Esophagus squamous epithelium (tissue), 5 donors: ENCODE measurements at places on chromosomes 6 and 20. TPM values are rescaled to one million over a fixed set of nuclear protein-coding genes. Genes with fewer than 3 reads are reported as not detected.

DNA sequence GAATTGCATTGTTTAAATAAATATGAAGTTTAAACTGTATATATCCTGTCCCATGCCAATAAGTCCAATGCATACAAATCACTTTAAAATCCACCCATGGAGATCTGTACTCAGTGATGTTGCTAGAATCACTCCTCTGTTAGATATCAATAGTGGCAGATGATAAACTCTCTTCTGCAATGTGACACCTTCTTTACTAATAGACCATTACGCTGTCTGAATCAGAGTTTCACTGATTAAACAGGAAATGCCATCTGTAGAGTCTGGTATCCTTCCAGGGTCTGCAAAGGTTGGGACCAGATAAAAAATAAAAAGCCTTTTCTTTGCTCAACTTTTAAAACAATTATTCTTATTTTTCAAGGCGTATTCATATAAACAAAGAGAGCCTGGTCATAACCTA is 134.5 kb downstream of the EDN3 start:
- H3K27me3 ChIP-seq, result peaks cover 24% of the 10 kb centered on the region
- H3K4me3 ChIP-seq, result no peak overlapping the region
- H3K36me3 ChIP-seq, result no peaks in the 10 kb centered on the region
- H3K27ac ChIP-seq, result no peak overlapping the region
- DNase-seq, result no peak

GRCh38 chr6:10190042-10190441 is 224.8 kb downstream of the TFAP2A start:
- no peak overlapping the region for H3K27ac ChIP-seq
- no peak for DNase-seq
- no peak overlapping the region for H3K4me3 ChIP-seq
- no peaks in the 10 kb centered on the region for H3K36me3 ChIP-seq
- H3K4me1 ChIP-seq, result no peaks in the 10 kb centered on the region
- no peaks in the 10 kb centered on the region for H3K27me3 ChIP-seq

GRCh38 chr20:36866164-36866563 is 9.8 kb upstream of the TLDC2 start:
- H3K36me3 ChIP-seq, result no peaks in the 10 kb centered on the region
- H3K27ac ChIP-seq, result peak overlapping the region; percentile 18
- no peaks in the 10 kb centered on the region for H3K27me3 ChIP-seq
- H3K4me1 ChIP-seq, result peaks cover 20% of the 10 kb centered on the region
- DNase-seq, result no peak

DNA sequence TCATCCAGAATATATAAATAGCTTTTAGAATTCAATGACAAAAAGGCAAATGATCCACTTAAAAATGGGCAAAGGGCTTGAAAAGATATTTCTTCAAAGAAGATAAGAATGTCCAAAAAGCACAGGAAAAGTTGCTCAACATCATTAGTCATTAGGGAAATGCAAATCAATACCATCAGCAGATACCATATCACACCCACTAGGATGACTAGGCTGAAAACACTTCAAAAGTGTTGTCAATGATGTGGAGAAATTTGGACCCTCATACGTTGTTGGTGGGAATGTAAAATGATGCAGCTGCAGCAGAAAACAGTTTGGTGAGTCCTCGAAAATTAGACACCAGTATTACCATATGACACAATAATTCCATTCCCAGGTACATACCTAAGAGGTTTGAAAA is 303.6 kb upstream of the SLC35B3 start:
- H3K4me1 ChIP-seq, result no peaks in the 10 kb centered on the region
- DNase-seq, result no peak
- H3K36me3 ChIP-seq, result no peaks in the 10 kb centered on the region
- no peak overlapping the region for H3K27ac ChIP-seq
- no peaks in the 10 kb centered on the region for H3K27me3 ChIP-seq

DNA sequence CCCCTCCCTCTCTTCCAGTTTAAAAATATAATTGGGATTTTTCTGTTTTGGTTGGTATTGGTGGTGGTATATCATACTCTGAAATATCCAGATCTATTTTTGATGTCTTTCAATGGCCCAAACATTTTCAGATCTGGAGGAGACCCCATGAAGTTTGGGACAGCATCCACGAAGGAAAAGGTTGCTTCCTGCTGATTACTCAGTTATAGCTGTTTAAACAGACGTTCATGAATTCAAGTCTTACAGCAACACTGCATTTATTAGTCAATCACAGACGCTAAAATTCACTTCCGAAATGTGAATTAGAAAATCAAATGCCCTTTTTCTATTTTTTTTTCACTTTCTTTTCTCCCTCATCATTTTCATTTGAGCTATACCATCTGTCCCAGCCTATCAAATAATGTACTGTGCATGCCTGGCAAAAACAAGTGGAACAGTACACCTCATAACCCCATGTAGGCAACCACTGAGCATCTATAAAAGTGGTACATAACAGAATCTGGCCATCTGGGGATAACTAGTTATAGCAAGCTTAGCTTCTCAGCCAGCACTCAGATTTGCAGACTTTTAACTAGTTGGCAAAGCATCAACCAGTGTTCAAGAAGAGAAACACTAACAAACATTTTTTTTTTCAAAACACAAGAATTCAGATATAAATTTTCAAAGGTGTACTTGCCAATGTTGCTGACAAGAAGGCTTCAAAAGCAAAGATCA is 124.5 kb downstream of the HIVEP2 start:
- no peaks in the 10 kb centered on the region for H3K36me3 ChIP-seq
- DNase-seq, result no peak
- peak overlapping the region; percentile 78 for H3K27ac ChIP-seq
- peaks cover 71% of the 10 kb centered on the region for H3K4me1 ChIP-seq
- H3K4me3 ChIP-seq, result peak overlapping the region; percentile 37
- H3K27me3 ChIP-seq, result no peaks in the 10 kb centered on the region

DNA sequence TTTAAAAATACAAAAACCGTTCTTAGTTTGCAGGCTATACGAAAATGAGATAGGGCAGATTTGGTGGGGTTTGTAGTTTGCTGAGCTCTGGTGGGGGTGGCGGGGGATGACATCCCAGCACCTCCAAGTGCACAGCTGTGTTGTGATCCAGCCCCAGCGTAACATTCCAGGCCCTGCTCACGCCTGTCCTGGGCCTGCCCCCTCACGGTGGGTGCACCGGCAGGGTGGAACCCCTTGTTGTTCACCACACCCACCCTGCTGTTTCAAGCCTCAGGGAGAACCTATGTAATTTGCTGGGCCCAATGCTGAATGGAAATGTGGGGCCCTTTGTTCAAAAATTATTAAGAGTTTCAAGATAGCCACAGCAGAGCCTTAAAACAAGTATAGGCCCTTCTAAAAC is 25.0 kb downstream of the ARMC2 start:
- H3K27ac ChIP-seq, result no peak overlapping the region
- no peak overlapping the region for H3K4me3 ChIP-seq
- H3K4me1 ChIP-seq, result peaks cover 30% of the 10 kb centered on the region
- no peaks in the 10 kb centered on the region for H3K27me3 ChIP-seq

GRCh38 chr6:112180095-112180820 is 74.1 kb downstream of the LAMA4 start:
- H3K4me3 ChIP-seq, result no peak overlapping the region
- no peak for DNase-seq
- no peaks in the 10 kb centered on the region for H3K27me3 ChIP-seq
- no peaks in the 10 kb centered on the region for H3K4me1 ChIP-seq
- no peak overlapping the region for H3K27ac ChIP-seq
- H3K36me3 ChIP-seq, result no peaks in the 10 kb centered on the region

DNA sequence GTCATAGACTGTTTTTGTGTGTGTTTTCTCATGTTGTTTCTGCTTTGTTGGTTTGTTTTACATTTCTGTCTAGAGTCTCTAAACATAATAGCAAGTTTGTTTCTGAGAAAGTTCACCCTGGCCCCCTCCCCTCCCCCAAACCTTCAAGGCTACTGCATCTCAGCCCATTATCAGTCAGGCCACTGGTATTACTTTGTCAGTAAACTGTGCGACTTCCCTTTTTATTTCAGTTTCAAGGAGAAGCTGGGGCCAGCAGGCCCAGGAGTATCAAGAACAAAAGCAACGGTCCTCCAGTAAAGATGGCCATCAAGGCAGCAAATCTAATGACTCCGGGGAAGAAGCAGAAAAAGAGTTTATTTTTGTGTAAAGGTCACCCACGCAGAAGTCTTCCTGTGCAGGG is 32.8 kb upstream of the SCGN start:
- H3K27me3 ChIP-seq, result no peaks in the 10 kb centered on the region
- H3K4me3 ChIP-seq, result no peak overlapping the region
- no peak overlapping the region for H3K27ac ChIP-seq
- no peaks in the 10 kb centered on the region for H3K36me3 ChIP-seq

GRCh38 chr6:166563200-166563599 is 23.3 kb downstream of the RAMACL start:
- H3K27me3 ChIP-seq, result no peaks in the 10 kb centered on the region
- H3K36me3 ChIP-seq, result no peaks in the 10 kb centered on the region
- peak overlapping the region; percentile 9 for H3K27ac ChIP-seq
- no peak for DNase-seq
- H3K4me3 ChIP-seq, result no peak overlapping the region

GRCh38 chr20:10022625-10023024 is 12.2 kb upstream of the ANKEF1 start:
- no peaks in the 10 kb centered on the region for H3K36me3 ChIP-seq
- H3K27ac ChIP-seq, result no peak overlapping the region
- no peaks in the 10 kb centered on the region for H3K4me1 ChIP-seq
- no peaks in the 10 kb centered on the region for H3K27me3 ChIP-seq
- no peak for DNase-seq

- DNase-seq, result no peak
- peak overlapping the region; percentile 94 for H3K4me3 ChIP-seq
- H3K4me1 ChIP-seq, result peaks cover 81% of the 10 kb centered on the region
- H3K27ac ChIP-seq, result peak overlapping the region; percentile 95
- H3K36me3 ChIP-seq, result peaks cover 64% of the 10 kb centered on the region
Observed at GRCh38 chr20:49280463-49281058, 2.7 kb upstream of the ZNFX1 start.

DNA sequence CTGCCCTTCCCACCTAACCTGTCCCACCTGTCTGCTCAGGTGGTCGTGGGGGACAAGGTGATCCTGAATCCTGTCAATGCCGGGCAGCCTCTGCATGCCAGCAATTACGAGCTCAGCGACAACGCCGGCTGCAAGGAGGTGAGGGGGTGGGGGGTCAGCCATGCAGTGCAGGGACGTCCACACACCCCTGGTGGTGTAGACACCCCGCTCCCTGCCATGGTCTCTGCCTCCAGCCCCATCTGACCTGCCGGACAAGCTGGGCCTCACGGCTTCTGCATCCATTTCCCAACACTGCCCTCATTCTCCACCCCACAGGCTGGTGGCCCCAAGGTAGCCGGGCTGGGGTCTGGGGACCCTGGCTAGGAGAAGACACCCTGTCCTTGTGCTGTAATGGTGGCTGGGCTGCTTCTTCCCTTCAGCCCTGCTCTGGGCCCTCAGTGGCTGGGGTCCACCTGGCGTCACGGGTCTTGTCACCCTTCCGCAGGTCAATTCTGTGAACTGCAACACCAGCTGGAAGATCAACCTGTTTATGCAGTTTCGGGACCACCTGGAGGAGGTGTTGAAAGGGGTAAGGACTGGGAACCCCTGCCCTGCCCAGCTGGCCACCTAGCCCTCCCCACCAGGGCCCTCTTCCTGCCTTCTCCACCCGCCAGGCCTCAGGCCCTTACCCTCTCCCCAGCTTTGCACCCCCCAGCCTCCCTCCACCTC is 38.0 kb downstream of the ITPR3 start:
- H3K27me3 ChIP-seq, result no peaks in the 10 kb centered on the region
- H3K4me3 ChIP-seq, result no peak overlapping the region
- no peak for DNase-seq
- no peaks in the 10 kb centered on the region for H3K4me1 ChIP-seq

DNA sequence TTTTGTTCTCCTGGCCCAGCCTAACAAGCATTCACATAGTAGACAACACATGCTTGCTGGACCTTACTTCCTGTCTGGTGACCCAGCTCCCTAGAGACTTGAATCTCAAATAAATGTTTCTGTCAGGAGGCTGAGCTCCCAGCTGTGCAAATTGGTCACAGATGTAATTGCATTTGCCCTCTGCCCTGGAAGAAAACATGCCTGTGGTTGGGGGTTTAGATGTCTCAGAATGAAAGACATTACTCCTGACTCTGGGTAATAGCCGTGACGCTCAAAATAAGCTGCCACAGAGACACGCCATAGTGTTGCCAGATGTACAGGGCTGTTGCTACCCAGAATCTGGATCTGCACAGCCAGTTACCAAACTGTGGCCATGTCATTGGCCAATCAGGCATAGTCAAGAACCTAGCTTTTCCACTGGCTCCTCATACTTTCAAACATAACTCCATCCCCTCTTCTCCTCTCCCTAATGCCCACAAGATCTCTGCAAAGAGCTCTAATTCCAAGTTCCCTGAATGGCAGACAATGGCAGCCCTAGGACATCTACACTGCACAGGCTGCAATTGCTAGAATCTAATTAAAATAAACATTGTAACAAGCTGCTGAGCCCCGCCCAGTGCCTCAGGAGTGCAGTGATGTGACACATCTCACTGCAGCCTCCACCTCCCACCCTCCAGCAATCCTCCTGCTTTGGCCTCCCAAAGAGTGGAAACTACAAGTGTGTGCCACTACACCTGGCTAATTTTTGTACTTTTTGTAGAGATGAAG is 32.8 kb upstream of the GMPR start:
- no peak overlapping the region for H3K4me3 ChIP-seq
- H3K36me3 ChIP-seq, result no peaks in the 10 kb centered on the region
- no peaks in the 10 kb centered on the region for H3K27me3 ChIP-seq
- no peak overlapping the region for H3K27ac ChIP-seq
- no peaks in the 10 kb centered on the region for H3K4me1 ChIP-seq

DNA sequence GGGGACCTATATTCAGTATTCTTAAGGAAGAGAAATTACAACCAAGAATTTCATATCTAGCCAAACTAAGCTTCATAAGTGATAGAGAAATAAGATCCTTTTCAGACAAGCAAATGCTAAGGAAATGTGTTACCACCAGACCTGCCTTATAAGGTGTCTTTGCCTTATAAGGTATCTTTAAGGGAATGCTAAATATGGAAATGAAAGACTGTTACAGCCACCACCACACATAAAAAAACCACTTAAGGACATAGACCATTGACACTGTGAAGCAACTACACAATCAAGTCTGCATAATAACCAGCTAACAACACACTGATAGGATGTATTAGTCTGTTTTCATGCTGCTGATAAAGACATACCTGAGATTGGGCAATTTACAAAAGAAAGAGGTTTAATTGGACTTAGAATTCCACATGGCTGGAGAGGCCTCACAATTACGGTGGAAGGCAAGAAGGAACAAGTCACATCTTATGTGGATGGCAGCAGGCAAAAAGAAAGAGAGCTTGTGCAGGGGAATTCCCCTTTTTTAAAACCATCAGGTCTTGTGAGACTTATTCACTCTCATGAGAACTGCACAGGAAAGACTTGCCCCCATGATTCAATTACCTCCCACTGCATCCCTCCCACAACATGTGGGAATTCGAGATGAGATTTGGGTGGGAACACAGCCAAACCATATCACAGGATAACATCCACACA is 119.2 kb upstream of the LAMA2 start:
- no peak for DNase-seq
- no peaks in the 10 kb centered on the region for H3K36me3 ChIP-seq
- H3K27me3 ChIP-seq, result no peaks in the 10 kb centered on the region
- H3K27ac ChIP-seq, result no peak overlapping the region
- no peak overlapping the region for H3K4me3 ChIP-seq
- no peaks in the 10 kb centered on the region for H3K4me1 ChIP-seq

Gene ELOVL4
- total RNA-seq, result 18.7 TPM

Gene AP5S1
- total RNA-seq, result 11.2 TPM

Gene EDN1
- total RNA-seq, result 11.8 TPM

Gene HSPA1B
- total RNA-seq, result 239 TPM

Gene SIRPB2
- 1.2 TPM for total RNA-seq

Gene PDYN
- total RNA-seq, result not detected
